ENCODE measurements at places on chromosomes 13 and 19.
A peak's percentile ranks its signal among the peaks of the same experiment; 100 is the strongest.

- DNase-seq = no peak
These were observed 33.5 kb downstream of the FBN3 start for GRCh38 chr19:8115805-8116396.

GRCh38 chr13:109271555-109272541, 514.5 kb downstream of the IRS2 start:
- no peak for DNase-seq

DNA sequence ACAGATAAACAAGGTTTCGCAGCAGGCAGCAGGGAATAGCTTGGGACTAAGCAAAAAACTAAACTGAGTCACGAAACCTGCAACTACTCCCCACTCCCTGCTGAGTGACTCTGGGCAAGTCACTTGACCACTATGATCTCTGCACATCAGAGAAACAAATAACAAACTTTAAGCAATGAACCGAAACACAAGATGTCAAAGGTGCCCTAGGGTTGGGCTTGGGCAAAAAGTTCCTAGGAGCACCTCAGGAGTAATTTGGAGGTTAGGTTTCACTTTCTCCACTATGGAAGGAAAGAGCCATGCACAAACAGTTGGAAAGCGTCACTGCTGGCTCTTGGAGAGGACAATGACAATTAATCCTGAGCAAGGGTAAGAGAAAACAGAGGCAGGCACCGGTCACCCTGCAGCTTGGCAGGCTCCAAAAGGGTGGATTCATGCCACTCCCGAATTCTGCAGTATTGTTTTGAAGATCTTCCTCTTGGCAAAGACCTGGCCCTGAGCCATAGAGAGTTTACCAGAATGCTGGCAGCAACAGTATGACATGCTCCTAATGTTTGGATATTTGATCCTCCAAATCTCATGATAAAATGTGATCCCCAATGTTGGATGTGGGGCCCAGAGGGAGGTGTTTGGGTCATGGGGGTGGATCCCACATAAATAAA, 60.3 kb downstream of the CRYL1 start:
- DNase-seq = no peak

- no peak for DNase-seq
These were observed 49.5 kb upstream of the SIN3B start for GRCh38 chr19:16779539-16780163.

- DNase-seq = no peak
These were observed 29.3 kb downstream of the WDFY2 start for GRCh38 chr13:51613535-51613934.

DNA sequence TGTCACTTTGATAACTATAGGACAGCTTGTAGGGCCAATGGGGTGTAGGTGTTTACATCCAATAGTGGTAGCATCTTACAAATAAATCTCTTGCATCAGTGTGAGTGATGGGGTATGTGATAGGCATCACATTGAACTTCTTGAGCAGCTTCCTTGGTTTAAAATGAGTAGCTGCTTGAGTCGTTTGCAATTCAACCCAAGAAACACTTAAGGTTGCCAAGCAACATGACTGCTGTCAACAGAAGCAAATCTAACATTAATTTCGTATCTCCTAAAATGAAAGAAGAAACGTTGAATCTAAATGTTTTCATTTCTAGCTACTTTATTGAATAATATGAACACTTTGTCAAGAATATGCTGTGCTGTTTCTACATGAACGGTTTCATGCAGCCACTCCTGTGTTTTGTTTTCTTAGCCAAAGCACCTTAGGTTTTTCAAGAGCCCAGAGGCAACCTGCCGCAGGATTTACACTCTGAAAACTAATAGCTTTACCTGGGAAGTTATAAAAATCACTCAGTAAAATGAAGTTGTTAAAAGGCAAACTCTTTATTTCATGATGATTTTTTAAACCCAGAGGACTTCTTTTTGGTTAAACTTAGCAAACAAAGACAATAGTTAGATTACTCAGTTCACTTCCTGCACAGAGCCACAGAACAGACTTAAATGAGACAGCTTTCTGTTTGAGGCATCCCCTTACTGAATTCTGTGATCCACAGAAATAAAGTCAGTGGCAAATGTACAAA, 305.2 kb downstream of the MTUS2 start:
- no peak for DNase-seq

- DNase-seq = no peak
These were observed 686 bp downstream of the LENG8 start for GRCh38 chr19:54449701-54450069.

GRCh38 chr13:59679254-59679653, 484.5 kb downstream of the DIAPH3 start:
- DNase-seq = no peak

GRCh38 chr19:51493776-51494175, 7.8 kb downstream of the SIGLEC12 start:
- DNase-seq = no peak

DNA sequence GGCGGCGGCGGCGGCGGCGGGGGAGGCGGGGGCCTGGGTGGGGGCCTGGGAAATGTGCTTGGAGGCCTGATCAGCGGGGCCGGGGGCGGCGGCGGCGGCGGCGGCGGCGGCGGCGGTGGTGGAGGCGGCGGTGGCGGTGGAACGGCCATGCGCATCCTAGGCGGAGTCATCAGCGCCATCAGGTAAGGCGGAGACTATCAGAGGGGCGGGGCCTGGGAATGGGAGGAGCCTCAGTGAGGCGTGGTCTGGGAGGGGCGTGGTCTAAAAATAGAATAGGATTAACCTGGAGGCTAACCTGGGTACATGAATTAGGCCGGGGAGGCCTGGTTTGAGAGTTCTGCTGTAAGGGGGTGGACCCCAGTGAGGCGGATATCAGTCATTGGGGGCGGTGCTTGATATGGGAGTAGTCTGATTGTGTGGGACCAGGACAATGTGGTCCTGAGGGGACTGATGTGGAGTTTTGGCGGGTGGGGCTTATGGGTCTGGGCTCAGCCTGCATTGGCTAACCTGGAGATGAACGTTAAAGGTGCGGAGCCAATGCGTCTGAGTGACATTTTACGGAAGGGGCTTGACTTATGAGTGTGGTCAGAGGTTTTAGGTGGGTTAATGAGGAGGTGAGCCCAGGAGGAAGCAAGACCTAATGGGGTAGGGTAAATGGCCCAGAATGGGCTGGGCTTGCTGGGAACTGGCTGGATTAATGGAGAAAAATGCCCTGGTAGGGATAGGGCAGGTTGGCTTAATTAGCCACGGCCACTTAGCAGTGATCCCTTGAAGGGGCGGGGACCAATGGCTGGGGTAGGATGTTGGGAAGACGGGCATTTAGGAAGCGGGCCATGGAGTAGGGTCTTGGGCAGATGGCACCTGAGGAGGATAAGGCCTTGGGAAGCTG, 1.4 kb downstream of the CAPNS1 start:
- DNase-seq = peak; percentile 88

- no peak for DNase-seq
These were observed 4.0 kb downstream of the NKPD1 start for GRCh38 chr19:45156751-45157150.

Measured in stimulated activated CD4-positive, alpha-beta T cell treated with anti-CD3 and anti-CD28 coated beads, Interleukin-4, amount 100 ng/mL, for 1 hour (primary cell).